GM12891 (cell line): ENCODE measurements at places on chromosomes 11 and 22.

- DNase-seq, result no peak
Observed at GRCh38 chr11:106471276-106471675, 393.8 kb downstream of the AASDHPPT start.

DNA sequence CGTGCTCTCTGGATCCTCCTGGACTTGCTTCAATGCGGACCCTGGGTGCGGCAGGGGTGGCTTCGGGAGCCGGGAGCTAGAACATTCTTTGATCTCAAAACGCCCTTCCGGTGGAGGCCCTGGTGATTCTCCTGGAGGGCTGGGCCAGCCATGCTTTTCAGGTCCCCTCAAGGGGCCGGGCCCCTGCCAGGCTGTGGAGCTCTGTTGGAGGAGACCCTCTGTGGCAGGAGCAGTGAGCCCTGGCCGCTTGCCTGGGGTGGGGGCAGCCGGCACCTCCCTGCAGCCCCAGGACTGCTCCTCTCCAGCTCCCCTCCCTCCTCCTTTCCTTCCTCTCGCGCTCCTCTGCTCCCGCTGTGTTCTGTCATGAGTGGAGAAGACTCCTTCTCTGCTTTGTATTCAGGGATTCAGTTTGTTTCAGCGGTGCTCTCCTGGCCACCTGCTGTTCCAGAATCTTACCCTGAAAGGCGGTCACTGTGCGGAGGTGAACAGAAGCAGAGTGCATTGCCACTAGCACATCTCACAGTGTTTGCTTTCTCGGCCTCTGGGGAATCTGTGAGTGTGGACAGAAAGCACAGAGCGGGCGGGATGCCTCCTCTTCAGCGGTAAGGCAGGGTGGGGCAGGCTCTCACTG is 289.1 kb downstream of the TBC1D22A start:
- DNase-seq, result no peak

GRCh38 chr11:66112601-66113499 is 42.8 kb downstream of the PACS1 start:
- DNase-seq, result no peak

DNA sequence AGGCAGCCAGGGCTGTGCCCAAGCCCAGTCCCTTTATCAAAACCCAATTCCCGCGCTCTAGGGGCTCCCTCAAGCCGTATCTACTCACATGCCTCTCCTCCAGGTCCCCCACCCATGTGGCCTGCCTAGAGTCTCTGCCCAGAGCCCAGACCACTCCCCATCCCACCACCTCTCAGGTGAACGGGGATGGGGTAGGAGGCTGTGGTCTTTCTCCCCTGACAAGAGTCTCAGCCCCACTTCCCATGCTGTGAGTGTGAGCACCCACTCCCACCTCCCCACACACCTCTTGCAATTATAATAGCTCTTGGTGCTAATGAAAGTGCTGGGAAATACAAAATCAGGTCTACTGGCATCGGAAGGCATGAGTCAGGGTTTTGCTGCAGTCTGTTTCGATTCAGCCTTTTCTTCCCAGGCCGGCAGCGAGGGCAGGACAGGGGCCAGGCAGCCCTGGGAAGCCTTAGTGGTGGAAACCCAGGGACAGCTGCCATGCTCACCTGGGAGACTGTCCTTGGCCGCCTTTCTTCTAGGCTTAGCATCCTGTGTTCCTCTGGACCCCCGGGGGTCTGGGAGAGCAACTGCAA is 16.7 kb upstream of the TMPRSS4 start:
- DNase-seq, result no peak

GRCh38 chr11:123478352-123478987 is 48.4 kb downstream of the GRAMD1B start:
- DNase-seq, result no peak

- DNase-seq, result no peak
Observed at GRCh38 chr11:104968856-104969776, 742 bp upstream of the CASP4 start.

GRCh38 chr11:1104411-1105182 is 29.9 kb downstream of the MUC2 start:
- DNase-seq, result no peak
